Cortex of kidney (tissue), 1 donor: ENCODE measurements at places on chromosomes 5 and 9.

DNA sequence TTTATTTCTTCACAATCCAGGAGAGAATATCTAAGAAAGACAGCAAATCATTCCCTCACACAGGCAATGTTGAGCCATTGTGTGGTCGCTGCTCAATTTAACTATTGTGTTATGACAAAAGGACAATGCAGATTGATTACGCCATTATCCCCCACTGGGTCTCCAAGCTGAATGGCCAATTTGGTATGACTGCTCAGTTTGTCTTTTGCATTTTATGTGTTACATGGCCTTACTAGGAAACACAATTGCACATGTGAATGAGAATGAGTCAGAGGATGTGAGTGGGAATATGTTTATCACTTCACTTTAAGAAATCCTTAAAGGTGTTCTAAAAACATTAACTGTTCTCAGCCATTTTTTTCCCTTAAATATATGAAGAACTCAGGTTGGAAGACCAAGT, 108.3 kb downstream of the FAM174A start:
- DNase-seq: no peak

DNA sequence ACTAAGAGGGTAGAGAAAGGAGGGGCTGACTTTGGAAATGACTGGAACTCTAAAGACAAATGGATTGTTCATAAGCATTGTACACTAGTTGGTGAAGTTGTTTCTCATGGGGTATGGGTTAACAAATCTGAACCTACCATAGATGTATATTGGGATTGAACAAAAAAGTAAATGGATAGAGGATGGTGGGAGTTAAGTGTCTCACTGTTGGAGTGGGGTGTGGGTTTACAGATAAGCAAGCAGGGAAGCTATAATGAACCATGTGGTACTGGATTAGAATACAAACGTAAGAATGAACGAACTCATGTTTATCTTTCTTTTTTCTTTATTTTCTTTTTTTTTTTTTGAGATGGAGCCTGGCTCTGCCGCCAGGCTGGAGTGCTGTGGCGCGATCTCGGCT, 17.8 kb downstream of the GNG10 start:
- DNase-seq: no peak

DNA sequence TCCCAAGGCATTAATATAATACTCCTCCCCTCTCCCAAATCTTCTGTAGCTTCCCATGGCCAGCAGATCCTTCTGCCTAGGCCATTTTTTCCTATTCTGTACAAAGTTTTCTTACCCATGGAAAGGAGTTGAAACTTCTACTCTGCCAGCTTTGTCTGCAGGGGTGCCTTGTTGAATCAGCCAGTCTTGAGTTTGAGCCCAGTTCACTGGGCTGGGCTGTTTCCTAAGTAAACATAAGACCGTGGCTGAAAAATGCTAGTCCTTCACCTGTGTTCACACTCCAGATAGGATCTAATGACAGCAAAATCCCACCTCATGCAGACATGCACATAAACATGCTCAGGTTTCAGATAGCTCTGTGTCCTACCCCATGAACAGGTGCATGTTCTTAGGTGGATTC, 10.4 kb downstream of the TEX48 start:
- DNase-seq: no peak

DNA sequence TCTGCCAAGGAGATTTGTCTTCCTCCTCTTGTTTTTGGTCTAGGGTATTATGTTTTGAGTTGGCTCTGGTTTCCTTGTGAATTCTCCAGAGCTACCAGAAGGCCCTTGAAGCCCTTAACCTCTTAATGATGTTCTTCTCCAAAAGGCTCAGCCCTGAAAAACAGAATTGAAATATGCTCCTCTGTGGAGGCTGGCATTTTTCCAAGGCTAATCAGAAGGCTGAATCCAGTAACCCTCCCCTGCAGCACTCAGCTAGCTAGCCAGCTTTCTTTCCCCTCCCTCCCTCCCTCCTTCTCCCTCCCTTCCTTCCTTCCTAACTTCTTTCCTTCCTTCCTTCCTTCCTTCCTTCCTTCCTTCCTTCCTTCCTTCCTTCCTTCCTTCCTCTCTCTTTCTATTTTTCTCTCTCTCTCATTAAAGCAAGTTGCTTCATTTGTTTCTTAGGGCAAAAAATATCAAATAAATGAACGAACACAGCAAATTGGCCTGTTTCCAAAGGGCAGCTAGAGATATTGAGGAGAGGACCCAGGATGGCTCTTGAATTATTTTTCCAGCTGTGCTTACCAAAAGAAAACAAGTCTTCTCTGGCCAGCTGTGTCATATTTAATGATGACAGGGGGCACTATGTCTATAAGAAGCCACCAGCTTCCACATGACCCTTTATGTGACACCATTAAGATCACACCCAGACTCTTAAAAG, 38.7 kb downstream of the JAKMIP2 start:
- DNase-seq: no peak

GRCh38 chr9:80931163-80931562, 758.2 kb downstream of the TLE1 start:
- DNase-seq: no peak

DNA sequence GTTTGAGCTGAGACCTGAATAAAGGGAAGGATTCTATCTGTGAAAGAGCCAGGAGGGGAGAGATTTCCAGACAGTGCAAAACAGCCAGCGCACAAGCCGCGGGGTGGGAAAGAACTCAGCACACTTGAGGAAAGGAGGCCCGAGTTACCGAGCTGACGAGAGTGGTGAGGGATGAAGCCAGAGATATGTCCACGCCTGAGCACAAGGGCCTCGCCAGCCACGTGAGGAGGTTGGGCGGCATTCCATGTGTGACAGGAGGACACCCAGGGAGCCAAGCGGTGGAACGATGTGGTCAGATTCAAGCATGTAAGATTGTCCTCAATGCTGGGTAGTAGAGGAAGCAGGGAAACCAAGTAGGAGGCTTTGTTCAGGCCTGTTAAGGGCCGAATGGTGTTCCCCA, 17.0 kb upstream of the SFXN1 start:
- DNase-seq: no peak

DNA sequence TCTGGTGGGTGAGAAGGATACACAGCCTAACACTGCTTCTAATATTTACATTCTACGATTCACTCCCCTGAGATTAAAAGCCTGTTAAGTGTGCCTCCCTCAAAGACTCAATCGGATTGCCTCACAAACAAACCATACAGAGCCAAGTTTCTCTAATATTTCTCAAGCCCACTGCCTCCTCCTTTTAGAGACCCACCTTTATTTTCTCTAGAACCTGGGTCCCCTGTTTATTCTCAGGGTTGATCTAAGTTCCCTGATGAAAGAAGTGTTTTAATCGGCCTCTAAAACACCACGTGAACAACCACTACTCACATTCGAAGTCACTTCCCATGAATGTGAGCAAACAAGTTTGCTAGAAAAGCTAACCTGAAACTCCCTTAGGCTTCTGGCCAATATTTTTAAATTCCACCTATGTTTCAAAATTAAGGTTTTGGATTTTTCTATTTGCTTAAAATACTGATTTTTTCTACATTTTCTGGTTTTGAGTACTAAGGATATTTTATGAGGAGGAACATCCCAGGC, 76.5 kb downstream of the GLIS3 start:
- DNase-seq: no peak

GRCh38 chr5:8825139-8825757, 720.6 kb downstream of the SEMA5A start:
- DNase-seq: no peak

GRCh38 chr5:142819292-142819691, 49.1 kb downstream of the ARHGAP26 start:
- no peak for DNase-seq

DNA sequence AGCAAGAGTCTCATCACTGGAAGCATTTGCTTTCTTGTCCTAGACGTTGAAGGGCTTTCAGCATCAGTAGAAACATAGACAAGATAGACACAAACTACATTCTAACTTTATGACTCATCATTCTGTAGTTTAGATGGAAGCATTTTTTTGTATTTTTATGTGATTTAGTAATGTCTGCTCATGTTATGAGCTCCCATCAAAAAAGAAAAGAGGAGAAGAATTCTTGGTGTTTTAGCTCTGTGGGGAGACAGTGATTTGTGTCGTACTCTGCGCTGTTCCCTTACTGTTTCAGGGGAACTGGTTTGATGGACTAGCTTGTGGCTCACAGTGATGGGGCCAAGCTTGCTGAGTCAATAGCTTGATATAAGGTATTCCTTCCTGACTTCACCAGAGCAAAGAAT, 159.2 kb upstream of the WWC1 start:
- DNase-seq: no peak

- no peak for DNase-seq
Measured at GRCh38 chr9:134869554-134870300, 10.9 kb upstream of the FCN2 start.

GRCh38 chr5:944992-945685, 52.5 kb downstream of the TRIP13 start:
- DNase-seq: no peak

GRCh38 chr9:135579889-135580660, 18.5 kb downstream of the PAEP start:
- DNase-seq: no peak

DNA sequence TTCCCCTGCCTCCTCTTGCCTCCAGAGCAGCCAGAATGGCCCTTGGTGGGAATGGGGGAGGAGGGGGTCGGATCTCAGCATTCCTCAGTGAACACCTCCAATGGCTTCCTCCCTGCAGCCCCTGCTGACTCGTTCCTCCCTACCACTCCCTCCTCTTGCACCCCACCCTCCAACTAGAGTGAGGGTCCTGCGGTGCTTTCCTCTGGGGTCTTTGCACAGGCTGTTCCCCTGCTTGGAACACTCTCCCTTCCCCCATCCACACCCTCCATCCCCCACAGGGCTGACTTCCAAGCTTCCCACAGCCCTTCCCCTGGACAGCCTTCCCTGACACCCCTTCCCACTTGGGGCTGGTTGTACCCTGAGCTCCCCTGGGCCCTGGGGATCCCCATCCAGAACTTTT, 70.4 kb upstream of the NEK6 start:
- DNase-seq: no peak

- no peak for DNase-seq
Measured at GRCh38 chr5:36528588-36528987, 77.8 kb upstream of the SLC1A3 start.

DNA sequence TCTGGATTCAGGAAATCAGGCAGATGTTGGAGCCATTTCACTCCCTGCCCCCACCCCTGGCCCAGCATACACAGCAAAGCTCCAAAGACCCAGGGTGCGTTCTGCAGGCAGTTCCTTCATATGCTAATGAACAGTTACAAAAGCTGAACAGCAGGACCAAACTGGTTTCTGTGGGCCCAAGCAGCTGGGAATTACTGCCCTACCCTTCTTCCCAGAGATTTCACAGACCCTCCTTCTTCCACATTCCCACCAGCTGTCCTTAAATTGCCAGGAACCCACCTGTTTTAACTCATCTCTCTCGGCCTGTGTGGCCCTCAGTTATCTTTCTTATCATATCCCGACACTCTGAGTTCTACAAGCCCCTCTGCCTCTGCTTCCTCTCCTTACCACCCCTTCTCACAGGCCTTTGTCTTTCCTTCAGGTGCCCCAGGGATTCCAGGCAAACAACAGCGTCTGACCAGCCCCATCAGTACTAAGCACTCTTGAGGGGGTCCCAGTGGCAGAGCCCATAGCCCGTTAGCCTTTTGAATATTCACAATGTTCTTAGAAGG, 10.6 kb upstream of the F2RL1 start:
- DNase-seq: no peak

DNA sequence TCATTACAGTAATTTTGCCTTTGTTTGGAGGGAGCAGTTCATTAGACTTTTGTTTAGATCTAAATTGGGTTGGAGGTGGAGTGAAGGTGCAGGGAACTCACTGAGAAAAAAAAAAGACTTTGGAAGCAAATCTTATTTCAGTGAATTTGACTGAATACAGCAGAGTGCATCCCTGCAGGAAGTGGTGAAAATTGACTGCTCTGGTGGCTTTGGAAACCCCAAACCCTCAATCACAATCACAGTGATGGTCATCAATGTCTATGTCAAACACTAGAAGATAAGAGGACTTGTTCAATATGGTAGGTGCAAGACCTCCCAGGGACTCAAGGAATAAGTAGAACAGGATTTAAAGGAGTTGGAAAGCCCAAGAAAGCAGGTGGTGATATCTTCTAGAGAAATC, 76.0 kb upstream of the RASA1 start:
- DNase-seq: no peak

GRCh38 chr9:24608599-24608998, 62.9 kb upstream of the IZUMO3 start:
- no peak for DNase-seq

DNA sequence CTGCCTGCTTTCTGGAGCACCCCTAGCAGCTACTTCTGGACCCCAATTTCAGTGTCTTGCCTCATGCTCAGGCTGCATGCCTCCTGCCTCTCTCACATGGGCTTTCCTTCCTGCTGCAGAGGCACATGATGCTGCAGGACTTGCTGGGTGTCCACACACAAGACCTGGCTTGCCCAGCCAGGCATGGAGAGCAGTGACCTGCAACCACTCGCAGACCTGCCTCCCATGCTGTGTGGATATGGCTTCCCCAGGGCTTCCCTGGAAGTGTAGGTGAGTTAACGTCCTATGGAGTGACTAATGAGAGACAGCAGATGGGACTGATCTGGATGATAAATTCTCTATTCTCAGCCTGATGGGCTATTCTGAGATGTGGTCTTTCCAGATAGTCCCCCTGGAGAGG, 53.2 kb upstream of the SMIM32 start:
- DNase-seq: no peak

- DNase-seq: no peak
Measured at GRCh38 chr5:159187719-159188118, 21.6 kb downstream of the RNF145 start.

- no peak for DNase-seq
Measured at GRCh38 chr5:108238936-108239887, 142.7 kb downstream of the FBXL17 start.

DNA sequence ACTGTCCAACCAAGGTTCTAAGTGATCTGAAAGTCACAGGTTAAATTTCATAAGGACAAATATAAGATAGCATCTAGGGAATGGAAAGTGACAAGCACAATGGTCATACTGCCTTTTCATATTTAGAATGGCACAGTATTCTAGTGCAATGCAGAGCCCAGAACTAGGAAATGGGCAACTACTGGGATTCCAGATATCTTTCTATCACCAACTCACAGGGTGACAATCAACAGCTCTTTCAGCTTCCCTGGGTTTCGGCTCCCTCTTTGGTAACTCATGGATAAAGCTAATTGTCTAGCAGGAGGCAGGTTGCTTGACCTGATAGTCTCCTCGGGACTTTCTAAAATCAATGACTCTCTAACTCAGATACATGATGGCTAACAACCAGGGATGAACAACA, 60.4 kb downstream of the NR3C1 start:
- no peak for DNase-seq

DNA sequence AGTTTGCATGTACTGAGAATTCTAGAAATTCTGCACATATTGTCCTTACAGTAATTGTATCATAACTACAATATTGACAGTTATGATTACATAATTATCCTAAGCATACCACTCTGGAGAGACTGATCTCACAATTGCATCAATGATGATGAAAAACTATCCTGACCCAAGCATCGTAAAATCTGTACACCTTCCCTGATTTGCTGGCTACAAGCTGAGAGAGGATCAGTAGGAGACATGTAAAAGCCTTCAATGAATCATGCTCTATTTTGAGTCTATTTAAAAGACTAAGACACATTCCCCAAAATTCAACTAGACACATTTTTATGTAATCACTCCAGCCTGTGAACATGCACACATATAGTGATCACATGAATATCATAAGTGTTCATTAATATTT, 1833.8 kb downstream of the EFNA5 start:
- DNase-seq: no peak

GRCh38 chr9:93655621-93656425, 79.4 kb downstream of the PHF2 start:
- DNase-seq: no peak
